ENCODE measurements at places on chromosomes 5 and 9. TPM values are rescaled to one million over a fixed set of nuclear protein-coding genes. Genes with fewer than 3 reads are reported as not detected.

GRIA1 gene
- 0.14 TPM for total RNA-seq

LCN12 gene
- 7.8 TPM for total RNA-seq

ARL15 gene
- total RNA-seq, result 18.2 TPM

LTC4S gene
- 10.9 TPM for total RNA-seq

ADRA1B gene
- 2.5 TPM for total RNA-seq

TAF1L gene
- total RNA-seq, result not detected

GFI1B gene
- total RNA-seq, result 0.27 TPM

- no peak for DNase-seq
Measured at GRCh38 chr9:16202914-16203728, 650.3 kb downstream of the CCDC171 start.

DNA sequence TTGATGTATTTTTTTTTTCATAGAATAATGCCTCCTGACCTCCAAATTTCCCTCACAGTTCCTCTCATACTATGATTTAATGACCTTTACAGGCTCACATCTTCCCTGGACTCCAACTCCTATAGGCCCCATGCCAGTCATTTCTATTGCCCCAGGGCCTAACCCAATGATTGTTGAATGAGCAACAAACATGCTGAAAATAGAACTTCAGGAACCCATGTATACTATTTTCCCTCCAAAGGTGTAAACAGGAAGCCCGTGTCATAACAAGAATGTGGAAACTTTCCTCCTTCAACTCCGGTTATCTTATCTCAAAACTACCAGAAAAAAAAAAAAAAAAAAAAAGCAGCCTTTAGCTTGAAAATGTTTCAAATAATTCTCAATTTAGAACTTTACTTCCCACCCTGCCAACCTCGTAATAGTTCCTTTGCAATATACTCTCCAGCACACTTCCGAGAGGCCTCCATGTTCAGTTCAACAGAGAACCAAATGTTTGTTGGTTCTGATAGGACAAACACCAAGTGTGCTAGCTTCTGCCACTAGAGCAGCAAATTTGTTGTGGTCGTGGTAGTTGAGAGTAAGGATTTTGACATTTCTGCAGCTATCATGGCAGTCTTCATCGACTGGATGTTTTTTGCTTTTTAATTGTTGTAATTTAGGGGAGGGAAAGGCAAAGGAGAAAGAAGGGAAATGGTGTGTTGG is 25.8 kb downstream of the TRPM6 start:
- no peak for DNase-seq

GRCh38 chr9:99192786-99193465 is 28.8 kb downstream of the ALG2 start:
- DNase-seq, result no peak

GRCh38 chr9:27413511-27414219 is 110.4 kb upstream of the IFNK start:
- DNase-seq, result no peak

DNA sequence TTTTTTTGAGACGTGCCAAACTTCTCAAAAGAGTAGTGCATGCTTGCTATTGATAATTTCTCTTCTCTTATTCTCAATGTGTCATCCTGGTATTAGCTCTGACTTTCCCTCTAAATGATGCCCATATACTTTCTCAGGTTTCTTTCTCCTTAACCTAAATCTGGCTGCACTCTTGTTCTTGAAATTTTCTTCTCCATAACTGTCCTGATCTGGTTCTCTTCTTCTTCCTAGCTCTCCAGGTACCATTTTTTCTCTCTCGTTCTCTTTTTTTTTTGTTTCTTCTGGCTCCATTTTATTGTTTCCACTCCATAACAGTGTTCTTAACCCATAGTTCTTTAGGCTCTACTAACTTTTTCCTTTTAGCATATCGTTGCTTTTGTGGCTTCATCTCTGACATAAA is 47.9 kb downstream of the ACTBL2 start:
- no peak for DNase-seq

- DNase-seq, result peak; percentile 37
Measured at GRCh38 chr9:99385814-99386279, 163.8 kb downstream of the SEC61B start.

GRCh38 chr5:175447571-175447970 is 3.6 kb upstream of the DRD1 start:
- DNase-seq, result no peak

- peak; percentile 10 for DNase-seq
Measured at GRCh38 chr5:1028481-1029281, 20.1 kb downstream of the NKD2 start.

DNA sequence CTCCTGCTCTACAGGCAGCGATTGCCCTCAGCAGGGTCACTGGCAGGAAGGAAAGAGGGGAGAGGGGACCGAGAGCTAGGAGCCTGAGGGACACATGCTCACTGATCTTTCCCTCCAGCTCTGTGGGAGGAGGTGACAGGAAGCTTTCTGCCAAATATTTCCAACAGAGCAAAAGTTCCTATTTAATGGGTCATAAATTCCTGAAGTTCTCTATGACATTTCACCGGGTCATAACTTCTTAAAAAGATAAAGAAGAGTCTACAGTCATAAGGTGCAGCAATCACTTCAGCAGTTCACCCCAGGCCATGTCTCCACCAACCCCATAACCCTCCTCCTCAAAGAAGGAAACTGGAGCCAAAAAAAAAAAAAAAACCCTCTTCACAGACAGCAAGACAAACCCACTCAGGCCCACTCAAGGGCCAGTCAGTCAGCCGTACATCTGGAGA is 481.1 kb downstream of the NR2F1-AS1 start:
- no peak for DNase-seq

GRCh38 chr5:139749242-139749641 is 46.4 kb upstream of the PSD2 start:
- no peak for DNase-seq

GRCh38 chr5:10989577-10990263 is 228.7 kb upstream of the DAP start:
- no peak for DNase-seq

- DNase-seq, result no peak
Measured at GRCh38 chr5:54803471-54804011, 181.9 kb downstream of the ESM1 start.

DNA sequence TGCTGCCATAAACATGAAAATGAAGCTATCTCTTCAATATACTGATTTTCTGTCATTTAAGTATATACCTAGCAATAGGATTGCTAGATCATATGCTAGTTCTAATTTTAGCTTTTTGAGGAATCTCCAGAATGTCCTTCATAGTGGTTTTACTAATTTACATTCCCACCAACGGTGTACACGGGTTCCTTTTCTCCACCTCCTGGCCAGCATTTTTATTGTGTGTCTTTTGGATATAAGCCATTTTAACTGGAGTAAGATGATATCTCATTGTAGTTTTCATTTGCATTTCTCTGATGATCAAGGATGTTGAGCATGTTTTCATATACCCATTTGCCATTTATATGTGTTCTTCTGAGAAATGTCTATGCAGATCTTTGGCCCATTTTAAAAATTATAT is 446.5 kb downstream of the GABRG2 start:
- DNase-seq, result no peak

GRCh38 chr5:7088849-7089248 is 307.1 kb upstream of the ADCY2 start:
- DNase-seq, result no peak

GRCh38 chr5:16345454-16345853 is 120.1 kb downstream of the ZNF622 start:
- DNase-seq, result no peak

GRCh38 chr5:56938858-56939257 is 13.1 kb downstream of the MIER3 start:
- DNase-seq, result no peak

- DNase-seq, result no peak
Measured at GRCh38 chr5:144463481-144464223, 293.0 kb downstream of the KCTD16 start.

DNA sequence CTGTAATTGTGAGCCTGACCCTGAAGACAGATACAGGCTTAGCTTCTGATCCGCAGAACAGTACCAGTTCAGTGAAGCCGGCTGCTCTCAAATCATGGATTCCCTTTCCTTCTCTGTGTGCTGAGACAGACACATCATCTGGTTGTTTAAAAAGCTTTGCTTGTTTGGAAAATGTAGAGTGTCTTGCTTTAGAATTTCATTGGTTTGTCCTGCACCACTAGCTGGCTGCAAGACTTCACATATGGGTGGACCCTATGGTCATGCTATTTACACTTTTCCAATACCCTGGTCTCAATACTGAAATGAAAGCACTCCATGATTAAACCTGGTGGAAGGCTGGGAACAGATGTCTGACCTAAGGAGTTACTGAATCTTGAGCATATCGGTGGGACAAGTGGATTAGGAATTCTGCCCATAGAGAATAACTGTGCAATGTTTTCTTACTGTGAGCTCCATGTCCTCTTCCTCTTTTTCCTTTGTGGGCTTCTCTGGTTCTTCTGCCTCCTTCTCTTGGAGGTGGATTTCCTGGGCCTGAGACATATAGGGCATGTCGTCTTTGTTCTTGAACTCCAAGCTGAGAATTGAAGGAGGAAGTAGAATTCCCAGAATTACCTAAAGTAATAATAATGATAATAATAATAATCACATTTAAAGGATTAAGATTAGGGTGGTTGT is 201.1 kb upstream of the KLF9 start:
- DNase-seq, result no peak

- no peak for DNase-seq
Measured at GRCh38 chr5:138849882-138850281, 25.3 kb downstream of the LRRTM2 start.

All from left ventricle myocardium inferior (tissue), 1 donor.